ENCODE measurements at places on chromosomes 16 and 17.

DNA sequence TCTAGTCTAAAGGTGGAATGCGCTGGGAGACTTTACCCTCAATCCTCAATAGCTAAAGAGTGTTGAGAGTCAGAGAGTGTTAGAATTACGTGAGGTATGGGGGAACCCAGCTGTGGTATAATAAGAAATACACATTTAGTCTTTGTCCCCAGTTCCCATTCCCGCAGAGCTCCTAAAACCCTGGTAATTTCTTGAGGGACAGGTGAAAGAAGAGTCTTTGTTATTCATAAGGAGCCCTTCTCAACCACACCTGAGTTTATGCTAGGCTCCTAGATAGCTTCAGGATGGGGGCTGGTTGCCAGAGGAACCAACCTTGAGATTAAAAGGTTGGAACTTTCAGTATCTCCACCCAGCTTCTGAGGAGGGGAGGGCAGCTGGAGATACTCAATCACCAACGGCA, 5.8 kb downstream of the ZNF18 start:
- no peak for DNase-seq

- DNase-seq, result no peak
Measured at GRCh38 chr16:87380881-87381280, 2.7 kb downstream of the FBXO31 start.

- DNase-seq, result no peak
Measured at GRCh38 chr17:72188801-72189200, 68.0 kb downstream of the SOX9 start.

GRCh38 chr17:10657879-10658278, 770 bp upstream of the MYH3 start:
- DNase-seq, result no peak

Data from AG08395 (cell line).